ENCODE measurements at places on chromosomes 11 and 22. TPM values are rescaled to one million over a fixed set of nuclear protein-coding genes. Genes with fewer than 3 reads are reported as not detected.

- DNase-seq: no peak
Observed at GRCh38 chr11:10490032-10490397, 35.0 kb downstream of the AMPD3 start.

- no peak for DNase-seq
Observed at GRCh38 chr11:36248436-36248835, 40.8 kb downstream of the COMMD9 start.

DNA sequence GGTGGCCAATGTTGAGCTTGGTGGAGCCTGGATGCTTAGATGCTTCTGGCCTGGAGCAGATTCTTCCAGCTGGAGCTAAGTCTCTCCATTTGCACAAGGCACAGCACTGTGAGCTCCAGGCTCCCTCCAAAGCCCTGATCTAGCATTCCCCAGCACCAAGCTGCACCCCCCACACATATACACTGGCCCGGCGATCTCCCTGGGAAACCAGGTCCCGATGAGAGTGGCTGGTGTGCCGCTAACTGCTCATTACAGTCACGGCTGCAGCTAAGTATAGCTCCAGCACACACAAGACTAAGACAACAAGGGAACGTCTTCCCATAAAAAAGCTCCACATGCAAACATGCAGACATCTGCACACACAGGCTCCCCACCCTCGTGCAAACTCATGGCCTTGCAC, 17.6 kb downstream of the KCNC1 start:
- no peak for DNase-seq

- peak; percentile 15 for DNase-seq
Observed at GRCh38 chr11:95592471-95592870, 197.1 kb downstream of the FAM76B start.

DNA sequence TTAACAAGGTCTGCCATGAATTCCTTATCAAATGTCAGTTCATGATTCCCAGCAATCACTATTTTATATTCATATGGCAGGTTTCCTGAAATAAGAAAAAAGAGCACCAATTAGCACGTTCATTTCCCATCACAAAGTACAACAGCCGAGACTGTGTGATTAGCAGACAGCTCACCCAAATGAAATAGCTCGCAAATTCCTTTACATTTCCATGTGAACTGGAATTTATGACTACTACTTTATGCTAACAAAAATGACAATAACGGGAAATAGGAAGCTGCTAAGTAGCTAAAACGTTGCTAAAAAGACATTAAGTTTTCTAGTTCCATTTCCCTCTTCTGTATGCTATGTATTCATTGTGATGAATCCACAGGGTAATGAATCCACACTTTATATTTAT, 90.7 kb downstream of the MPPED2 start:
- DNase-seq: no peak

- no peak for DNase-seq
Observed at GRCh38 chr22:46486996-46487717, 50.3 kb downstream of the CELSR1 start.

DNA sequence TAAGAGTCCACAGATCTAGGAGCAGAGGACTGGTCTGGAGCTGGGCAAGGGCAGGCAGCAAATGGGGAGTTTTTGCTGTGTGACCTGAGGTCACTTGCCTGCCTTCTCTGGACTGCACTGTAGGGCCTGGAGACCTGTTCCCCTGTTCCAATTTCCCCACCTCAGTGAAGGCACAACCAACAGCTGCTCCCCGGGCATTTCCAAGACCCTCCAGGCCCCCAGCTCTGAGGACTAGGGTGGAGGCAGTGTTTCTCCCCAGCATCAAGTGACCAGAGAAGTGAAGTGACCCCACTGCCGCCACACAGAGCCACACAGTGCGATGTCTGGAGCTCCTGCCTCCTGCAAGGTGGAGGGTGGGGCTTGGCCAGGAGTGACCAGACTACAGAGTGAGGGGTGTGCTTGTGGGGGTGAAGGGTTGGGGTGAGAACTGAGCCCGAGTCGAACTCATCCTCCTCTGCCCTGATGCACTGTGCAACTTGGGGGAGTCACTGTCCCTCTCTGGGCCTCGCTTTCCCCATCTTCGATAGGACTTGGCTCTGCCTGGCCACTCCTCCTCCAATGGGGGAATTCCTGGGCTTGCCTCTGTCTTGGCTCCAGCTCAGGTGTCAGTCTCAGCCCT, 21.6 kb downstream of the P2RY2 start:
- DNase-seq: no peak

- DNase-seq: no peak
Observed at GRCh38 chr11:128582496-128583366, 4.6 kb downstream of the ETS1 start.

DNA sequence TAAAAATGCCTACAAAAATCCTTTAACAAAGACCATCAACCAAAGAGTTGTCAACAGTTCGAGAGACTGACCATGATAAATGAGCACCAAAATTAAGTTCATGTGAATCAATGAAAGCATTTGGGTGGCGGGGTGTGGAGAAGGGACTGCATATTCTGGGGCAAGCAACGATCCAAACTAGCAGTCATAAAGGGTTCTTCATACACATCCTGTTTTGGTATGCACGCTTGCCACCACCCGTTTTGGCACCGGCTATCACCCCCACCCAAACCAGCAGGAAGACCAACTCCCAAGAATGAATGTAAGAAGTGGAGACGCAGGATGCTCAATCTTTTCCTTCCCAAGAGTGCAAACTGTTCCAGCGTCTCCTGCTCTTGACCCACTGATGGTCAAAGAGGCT, 80.8 kb downstream of the SGSM3 start:
- DNase-seq: peak; percentile 27

- DNase-seq: no peak
Observed at GRCh38 chr22:24683691-24684090, 80.7 kb downstream of the GGT1 start.

DNA sequence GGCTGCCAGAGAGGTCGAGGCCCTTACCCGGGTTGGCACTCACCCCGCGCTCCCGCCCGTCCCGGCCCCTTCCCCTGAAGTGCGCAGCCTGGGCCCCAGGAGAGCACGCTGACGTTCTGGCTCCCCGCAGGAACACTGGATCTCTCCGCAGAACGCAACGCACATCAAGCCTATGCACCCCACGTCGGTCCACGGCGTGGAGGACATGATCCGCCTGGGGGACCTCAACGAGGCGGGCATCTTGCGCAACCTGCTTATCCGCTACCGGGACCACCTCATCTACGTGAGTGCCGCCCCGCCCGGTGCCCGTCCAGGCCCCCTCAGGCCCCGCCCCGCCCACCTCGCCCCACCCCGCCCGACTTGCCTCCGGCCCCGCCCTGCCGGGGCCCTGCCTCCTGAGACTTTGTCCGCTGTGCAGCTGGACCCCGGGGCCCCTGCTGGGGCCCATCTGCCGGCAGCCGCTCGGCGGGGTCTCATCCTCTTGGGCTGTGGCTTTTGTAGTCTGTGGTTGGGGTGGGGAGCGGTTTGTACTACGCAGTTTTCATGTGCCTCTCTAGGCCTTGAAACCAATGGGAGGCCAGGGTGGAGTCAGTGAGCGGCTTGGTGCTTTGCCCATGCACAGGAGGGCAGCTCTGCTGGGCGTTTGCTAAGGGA, 19.7 kb downstream of the MYO7A start:
- no peak for DNase-seq

DNA sequence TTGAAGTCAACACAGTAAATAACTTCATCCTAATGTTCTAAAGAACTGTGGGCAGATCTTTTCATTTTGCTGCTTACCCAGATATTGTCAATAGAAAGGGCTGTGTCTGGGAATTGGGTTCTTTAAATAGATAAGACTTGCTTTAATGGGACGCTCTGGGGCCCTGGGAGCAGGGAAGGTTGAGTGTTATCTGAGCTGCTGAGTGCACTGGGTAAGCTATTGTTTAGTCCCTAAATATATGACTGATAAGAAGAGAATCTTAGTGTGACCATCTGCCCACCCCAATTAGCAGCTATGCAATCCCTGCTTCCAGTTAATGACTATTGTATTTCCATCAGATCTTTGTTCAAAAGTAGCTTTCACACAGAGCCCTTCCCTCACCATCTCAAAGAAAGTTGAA, 44.4 kb downstream of the ARHGAP42 start:
- DNase-seq: no peak

DNA sequence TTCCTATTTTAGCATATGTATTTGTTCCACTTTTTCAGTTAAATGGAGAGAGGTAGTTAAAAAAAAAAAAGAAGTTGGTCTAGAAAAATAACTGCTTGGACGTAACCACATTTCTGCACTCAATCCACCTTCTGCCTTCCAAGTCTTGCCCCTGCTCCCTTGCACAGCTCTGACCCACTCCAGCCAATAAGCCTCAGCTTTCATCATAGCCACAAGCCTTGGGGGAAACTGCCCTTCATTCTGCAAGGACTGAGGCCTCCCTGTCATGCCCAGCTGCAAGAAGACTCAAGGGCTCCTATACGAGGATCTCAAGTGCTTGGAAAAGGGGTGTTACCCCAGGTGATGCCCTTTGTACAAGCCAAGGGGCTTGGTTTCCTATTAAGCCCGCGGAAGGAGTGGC, 36.0 kb upstream of the OAF start:
- DNase-seq: no peak

DNA sequence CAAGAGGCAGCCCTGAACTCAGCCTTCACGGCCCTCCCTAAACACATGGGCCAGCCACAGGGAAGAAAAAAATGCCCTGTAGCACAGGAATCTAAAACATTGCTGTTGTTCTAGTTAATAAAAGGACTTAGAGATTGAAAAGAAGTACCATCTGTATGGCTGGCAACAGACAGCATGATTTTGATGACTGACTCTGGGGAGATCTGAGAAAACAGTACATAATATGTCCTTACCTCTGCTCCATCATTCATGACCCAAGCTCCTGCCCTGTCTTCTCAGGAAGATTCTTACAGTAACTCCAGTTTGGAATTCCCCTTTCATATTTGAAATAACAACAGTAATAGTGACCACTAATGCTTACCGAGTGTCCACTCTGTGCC, 244.2 kb downstream of the ETS1 start:
- no peak for DNase-seq

The KDM4D gene
- 0.69 TPM for total RNA-seq

The HSD17B12 gene
- total RNA-seq: 83.6 TPM

The RAG2 gene
- not detected for total RNA-seq

The GSTT4 gene
- not detected for total RNA-seq

The RAB36 gene
- total RNA-seq: 0.47 TPM

The RIMBP3C gene
- total RNA-seq: 0.08 TPM

The SCUBE2 gene
- total RNA-seq: 1.8 TPM

The CHRNA10 gene
- 1.0 TPM for total RNA-seq

The SCUBE1 gene
- total RNA-seq: 0.14 TPM

The DENND6B gene
- 1.2 TPM for total RNA-seq

Data from left ventricle myocardium inferior (tissue), 1 donor.